ENCODE measurements at places on chromosomes 2 and 18.

DNA sequence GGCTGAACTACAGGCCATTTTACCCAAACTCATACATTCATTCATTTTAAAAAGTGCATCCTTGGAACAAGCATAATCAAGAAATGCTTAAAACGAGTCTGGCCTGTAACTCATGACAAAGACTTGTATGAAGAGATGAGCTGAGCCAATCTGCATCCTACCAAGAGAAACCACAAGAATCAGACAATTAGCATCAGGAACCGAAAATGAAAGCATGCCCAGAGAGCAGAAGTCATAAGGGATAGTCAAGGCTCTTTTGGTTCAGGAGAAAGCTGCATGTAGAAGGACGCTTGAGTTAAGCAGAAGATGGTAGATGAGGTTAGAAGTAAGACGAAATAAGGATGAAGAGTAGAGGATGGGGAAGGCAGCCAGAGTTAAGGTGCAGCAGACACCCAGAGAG, 137.0 kb upstream of the CTNNA2 start:
- DNase-seq = no peak

- no peak for DNase-seq
Observed at GRCh38 chr2:204072443-204073324, 136.1 kb downstream of the ICOS start.

GRCh38 chr18:58983260-58984155, 118.8 kb downstream of the ZNF532 start:
- DNase-seq = no peak

DNA sequence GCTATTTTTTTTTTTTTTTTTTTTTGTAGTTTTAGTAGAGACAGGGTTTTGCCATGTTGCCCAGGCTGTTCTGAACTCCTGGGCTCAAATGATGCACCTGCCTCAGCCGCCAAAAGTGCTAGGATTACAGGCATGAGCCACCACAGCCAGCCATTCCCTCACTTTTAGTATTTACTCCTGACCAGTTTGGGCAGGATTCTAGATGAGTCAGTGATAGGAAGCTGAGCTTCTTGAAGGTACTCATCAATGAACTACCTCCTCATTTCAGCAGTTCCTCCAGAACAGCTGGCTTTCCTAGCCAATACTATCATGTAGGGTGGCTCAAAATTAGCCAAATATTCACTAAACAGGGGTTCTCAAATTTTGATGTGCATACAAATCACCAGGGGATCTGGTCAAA, 57.2 kb downstream of the CYBRD1 start:
- no peak for DNase-seq

GRCh38 chr2:113015655-113016054, 10.4 kb downstream of the IL36A start:
- no peak for DNase-seq

GRCh38 chr2:167758292-167758691, 489.1 kb downstream of the STK39 start:
- no peak for DNase-seq

Measured in right renal pelvis (tissue), 4 donors.